Ovary (tissue), 10 donors: ENCODE measurements at places on chromosomes 7 and 10. TPM values are rescaled to one million over a fixed set of nuclear protein-coding genes. Genes with fewer than 3 reads are reported as not detected.

DNA sequence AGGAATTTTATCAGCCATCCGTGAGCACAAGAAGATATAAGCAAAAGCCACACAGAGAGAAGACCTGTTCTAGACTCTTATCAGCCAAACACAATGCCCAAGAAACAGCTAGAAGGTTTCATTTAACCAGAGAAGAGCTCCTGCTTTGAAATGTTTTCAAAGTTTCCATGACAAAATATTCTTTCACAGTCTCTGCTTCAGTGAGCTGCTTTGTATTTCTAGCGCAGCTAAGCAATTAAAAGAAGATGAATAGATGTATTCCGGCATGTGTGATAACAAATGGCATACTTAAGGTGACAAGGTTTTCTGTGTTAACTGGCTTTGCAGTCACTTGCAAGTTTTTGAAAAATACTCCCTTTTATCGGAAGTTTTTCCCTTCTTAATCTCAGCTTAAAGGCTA lies 78.9 kb upstream of the NXPH1 start:
- DNase-seq, result no peak
- H3K27me3 ChIP-seq, result no peaks in the 10 kb centered on the region
- no peaks in the 10 kb centered on the region for H3K4me1 ChIP-seq

GRCh38 chr10:84291384-84291783 lies 37.0 kb upstream of the CCSER2 start:
- DNase-seq, result no peak
- H3K27me3 ChIP-seq, result no peaks in the 10 kb centered on the region
- H3K27ac ChIP-seq, result no peak overlapping the region
- no peaks in the 10 kb centered on the region for H3K4me1 ChIP-seq

The KAZALD1 gene
- polyA plus RNA-seq, result 0.46 TPM

The AKR1C2 gene
- 24.5 TPM for polyA plus RNA-seq

DNA sequence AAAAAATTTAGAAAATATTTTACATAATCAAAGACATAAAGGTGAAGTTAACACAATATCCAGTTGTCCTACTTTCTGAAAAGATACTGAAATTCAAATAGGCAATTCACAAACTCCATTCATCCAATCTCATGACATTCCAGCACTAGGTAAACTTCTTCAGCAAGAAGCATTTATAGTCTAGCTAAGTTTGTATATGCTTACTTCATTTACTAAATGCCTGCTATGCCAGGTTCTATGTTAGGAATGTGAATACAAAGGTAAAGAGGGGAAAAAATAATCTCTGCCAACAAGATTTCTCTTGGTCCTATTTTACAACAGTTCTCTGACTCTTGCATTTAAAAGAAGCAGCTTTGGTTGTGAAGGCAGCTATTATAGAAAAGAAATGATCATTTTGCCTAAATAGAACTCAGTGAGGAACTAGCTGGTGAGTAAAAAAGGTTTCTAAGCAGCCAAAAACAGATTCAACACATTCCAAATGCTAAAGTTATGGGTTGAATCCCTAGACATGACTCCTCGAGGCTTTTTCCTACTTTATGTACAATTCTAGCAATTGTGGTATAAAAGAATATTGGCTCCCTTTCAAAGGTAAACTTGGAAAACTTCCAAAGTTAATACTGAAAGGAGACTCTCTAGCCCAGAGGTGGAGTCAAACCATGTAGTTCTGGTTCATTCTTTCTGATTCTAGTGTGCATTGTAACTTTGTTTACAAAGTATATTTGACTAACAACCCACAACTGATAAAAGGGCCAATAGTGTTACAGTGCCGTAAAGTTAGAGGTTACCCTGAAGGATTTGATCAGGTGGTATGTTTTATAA lies 30.9 kb upstream of the KLHL7 start:
- H3K4me3 ChIP-seq, result no peak overlapping the region
- no peaks in the 10 kb centered on the region for H3K27me3 ChIP-seq
- no peak for DNase-seq
- no peaks in the 10 kb centered on the region for H3K4me1 ChIP-seq

DNA sequence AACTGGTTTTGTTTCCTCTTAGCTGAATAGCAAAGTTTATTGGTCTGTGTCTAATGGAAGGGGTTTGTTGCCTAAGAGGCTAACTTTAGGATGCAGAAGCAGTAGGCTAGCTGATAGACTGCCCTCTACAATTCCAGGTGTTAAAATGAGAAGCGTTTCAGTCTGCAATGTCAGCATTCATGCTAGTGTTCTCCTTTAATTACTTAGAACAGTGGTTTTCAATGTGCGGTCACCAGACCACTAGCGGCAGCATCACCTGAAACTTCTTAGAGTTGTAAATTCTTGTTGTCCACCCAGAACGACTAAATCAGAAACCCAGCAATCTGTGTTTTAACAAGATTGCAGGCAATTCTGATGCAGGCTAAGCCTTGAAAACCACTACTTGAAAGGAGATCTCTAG lies 392.9 kb downstream of the IPMK start:
- no peak overlapping the region for H3K27ac ChIP-seq
- no peaks in the 10 kb centered on the region for H3K4me1 ChIP-seq
- no peak for DNase-seq
- H3K4me3 ChIP-seq, result no peak overlapping the region
- no peaks in the 10 kb centered on the region for H3K27me3 ChIP-seq
- H3K36me3 ChIP-seq, result no peaks in the 10 kb centered on the region

- H3K4me1 ChIP-seq, result peaks cover 6% of the 10 kb centered on the region
- no peaks in the 10 kb centered on the region for H3K27me3 ChIP-seq
- no peak overlapping the region for H3K4me3 ChIP-seq
- H3K36me3 ChIP-seq, result no peaks in the 10 kb centered on the region
- no peak overlapping the region for H3K27ac ChIP-seq
Measured at GRCh38 chr10:75493464-75493863, 62.0 kb downstream of the LRMDA start.

The GUSB gene
- polyA plus RNA-seq, result 80.9 TPM

- no peak overlapping the region for H3K4me3 ChIP-seq
- H3K27ac ChIP-seq, result no peak overlapping the region
- DNase-seq, result no peak
- no peaks in the 10 kb centered on the region for H3K27me3 ChIP-seq
- H3K36me3 ChIP-seq, result no peaks in the 10 kb centered on the region
- no peaks in the 10 kb centered on the region for H3K4me1 ChIP-seq
Measured at GRCh38 chr10:91711885-91712680, 79.2 kb upstream of the PPP1R3C start.

The HOXA1 gene
- polyA plus RNA-seq, result 0.88 TPM

DNA sequence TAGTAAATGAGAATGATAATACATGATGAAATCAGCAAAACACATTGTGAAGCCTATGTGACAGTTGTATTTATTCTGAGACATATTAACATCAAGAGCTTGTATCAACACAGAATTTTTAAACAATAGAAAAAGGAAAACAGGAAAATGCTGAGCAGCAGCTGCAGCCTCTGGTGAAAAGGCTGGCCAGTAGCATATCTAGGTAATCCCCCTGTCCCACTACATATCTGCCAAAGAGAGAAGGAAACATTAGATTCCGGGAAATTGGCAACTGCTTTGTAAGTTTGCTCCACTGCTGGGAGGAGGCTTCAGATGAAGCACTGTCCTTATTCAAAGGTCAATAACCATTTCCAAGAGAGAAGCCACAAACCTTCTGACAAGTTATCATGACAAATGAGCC lies 89.4 kb downstream of the RALA start:
- H3K4me3 ChIP-seq, result no peak overlapping the region
- no peak for DNase-seq
- H3K4me1 ChIP-seq, result no peaks in the 10 kb centered on the region
- H3K27me3 ChIP-seq, result no peaks in the 10 kb centered on the region
- H3K36me3 ChIP-seq, result no peaks in the 10 kb centered on the region

The SPDYE18 gene
- polyA plus RNA-seq, result 2.1 TPM

The MAT1A gene
- polyA plus RNA-seq, result 1.4 TPM

DNA sequence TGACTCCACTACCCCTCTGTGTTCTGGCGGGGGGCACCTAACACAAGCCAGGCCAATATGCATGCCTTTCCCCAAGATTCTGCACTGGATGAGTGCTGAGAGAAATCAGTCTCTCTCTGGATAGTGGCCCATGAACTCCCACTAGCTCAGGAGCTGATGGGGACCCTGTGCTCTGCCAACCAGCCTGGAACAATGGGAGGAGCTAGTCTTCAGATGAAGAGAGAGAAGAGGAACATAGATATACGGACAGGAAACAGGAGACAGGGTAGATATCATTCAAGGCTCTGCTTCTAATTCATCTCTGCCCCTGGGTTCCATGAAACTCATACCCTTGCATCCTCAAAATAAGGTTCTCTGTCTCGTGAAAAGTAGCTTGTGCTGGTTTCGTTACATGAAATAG lies 27.9 kb upstream of the PLXNA4 start:
- no peaks in the 10 kb centered on the region for H3K27me3 ChIP-seq
- H3K36me3 ChIP-seq, result no peaks in the 10 kb centered on the region
- no peak overlapping the region for H3K27ac ChIP-seq
- no peak overlapping the region for H3K4me3 ChIP-seq
- DNase-seq, result no peak

The SCART1 gene
- polyA plus RNA-seq, result 0.72 TPM

DNA sequence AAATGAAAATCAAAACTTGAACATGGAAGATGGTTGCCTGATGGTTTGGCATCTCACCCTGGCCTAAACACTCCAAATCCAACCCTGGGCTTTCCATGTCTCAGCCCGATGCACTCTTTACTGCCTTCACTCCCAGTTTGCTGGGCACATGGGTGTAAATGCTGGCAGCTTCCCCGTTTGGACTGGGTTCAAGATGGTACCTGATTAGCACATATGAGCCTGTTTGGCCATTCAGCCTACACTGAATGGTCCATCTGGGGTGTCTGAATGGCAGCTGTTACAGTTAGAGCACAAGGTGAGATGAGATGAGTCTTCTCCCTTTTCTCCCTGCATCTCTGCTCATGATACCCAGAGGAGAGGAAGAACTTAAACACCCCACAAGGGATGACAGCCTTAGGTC lies 37.1 kb downstream of the ATXN7L1 start:
- H3K36me3 ChIP-seq, result no peaks in the 10 kb centered on the region
- H3K27me3 ChIP-seq, result no peaks in the 10 kb centered on the region
- no peak overlapping the region for H3K27ac ChIP-seq
- DNase-seq, result no peak
- H3K4me3 ChIP-seq, result no peak overlapping the region

DNA sequence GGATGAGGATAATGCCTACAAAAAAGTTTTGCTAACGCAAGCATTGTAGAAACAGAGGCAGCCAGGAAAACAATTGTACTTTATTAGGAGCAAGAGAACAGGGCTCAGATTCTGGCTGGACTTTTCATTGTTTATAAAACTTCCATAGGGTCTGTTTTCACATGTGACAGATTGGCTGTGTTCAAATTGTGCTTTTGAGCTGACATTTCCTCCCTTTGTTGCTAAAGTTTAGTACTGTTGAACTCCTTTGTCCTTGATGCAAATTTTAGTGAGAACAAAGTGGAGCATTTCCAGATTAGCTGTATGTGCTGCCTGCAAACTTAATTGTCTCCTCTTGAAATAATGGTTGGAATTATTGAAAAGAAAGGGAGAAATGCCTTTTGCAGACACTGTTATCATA lies 221.0 kb upstream of the FZD1 start:
- H3K36me3 ChIP-seq, result no peaks in the 10 kb centered on the region
- H3K4me1 ChIP-seq, result peaks cover 12% of the 10 kb centered on the region

DNA sequence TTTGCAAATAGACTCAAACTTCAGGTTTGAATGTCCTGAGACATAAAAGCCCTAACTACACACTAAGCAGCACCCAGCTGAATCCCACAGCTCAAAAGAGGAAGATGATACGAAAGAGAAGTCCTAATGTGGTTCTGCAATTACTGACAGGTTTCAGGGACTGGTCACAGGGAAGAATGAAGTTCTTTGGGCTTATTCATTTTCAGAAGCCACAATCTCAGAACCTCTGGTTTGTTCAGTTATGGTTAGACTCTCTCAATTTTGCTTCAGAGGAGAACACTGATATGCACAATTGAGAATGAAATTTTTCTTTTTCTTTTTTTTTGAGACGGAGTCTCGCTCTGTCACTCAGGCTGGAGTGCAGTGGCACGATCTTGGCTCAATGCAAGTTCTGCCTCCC lies 94.6 kb upstream of the FAM180A start:
- no peak overlapping the region for H3K4me3 ChIP-seq
- no peaks in the 10 kb centered on the region for H3K36me3 ChIP-seq
- H3K4me1 ChIP-seq, result no peaks in the 10 kb centered on the region
- H3K27me3 ChIP-seq, result no peaks in the 10 kb centered on the region

The ETV1 gene
- 6.3 TPM for polyA plus RNA-seq

The ENTPD1 gene
- polyA plus RNA-seq, result 51.5 TPM

The ADIRF gene
- 528 TPM for polyA plus RNA-seq

- H3K27me3 ChIP-seq, result no peaks in the 10 kb centered on the region
- no peak for DNase-seq
- no peak overlapping the region for H3K4me3 ChIP-seq
- H3K27ac ChIP-seq, result no peak overlapping the region
- peaks cover 1% of the 10 kb centered on the region for H3K4me1 ChIP-seq
Measured at GRCh38 chr7:151068069-151068773, 8.8 kb downstream of the SLC4A2 start.

- no peaks in the 10 kb centered on the region for H3K4me1 ChIP-seq
- H3K36me3 ChIP-seq, result no peaks in the 10 kb centered on the region
Measured at GRCh38 chr7:101302641-101303101, 18.9 kb downstream of the IFT22 start.

The ST8SIA6 gene
- 1.6 TPM for polyA plus RNA-seq

DNA sequence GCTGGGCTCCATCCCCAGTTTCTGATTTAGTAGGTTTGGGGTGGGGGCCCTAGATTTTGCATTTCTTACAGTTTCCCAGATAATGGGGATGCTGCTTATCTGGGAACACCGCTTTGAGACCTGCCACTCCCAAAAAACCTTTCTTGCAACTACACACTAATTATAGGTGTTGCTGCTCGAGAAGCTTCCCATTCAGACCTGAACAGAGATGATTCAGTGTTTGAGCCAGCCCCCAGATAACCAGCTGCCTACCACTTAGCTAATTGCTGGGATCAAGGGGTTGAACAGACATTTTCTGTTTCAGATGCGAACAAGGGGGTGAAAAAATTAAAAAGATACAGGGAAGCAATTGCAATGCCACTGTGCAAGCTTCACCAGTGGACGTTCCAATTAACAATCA lies 448.5 kb downstream of the KCNMA1 start:
- H3K27me3 ChIP-seq, result no peaks in the 10 kb centered on the region
- no peaks in the 10 kb centered on the region for H3K36me3 ChIP-seq
- no peak for DNase-seq

GRCh38 chr7:155449008-155449868 lies 8.7 kb upstream of the EN2 start:
- H3K27ac ChIP-seq, result no peak overlapping the region
- H3K36me3 ChIP-seq, result no peaks in the 10 kb centered on the region
- peaks cover 2% of the 10 kb centered on the region for H3K4me1 ChIP-seq

GRCh38 chr7:41053820-41054219 lies 649.1 kb downstream of the INHBA start:
- no peak for DNase-seq
- H3K4me1 ChIP-seq, result peaks cover 4% of the 10 kb centered on the region
- H3K4me3 ChIP-seq, result no peak overlapping the region
- H3K27me3 ChIP-seq, result no peaks in the 10 kb centered on the region
- H3K27ac ChIP-seq, result no peak overlapping the region
